ENCODE measurements at places on chromosomes 6 and 20. TPM values are rescaled to one million over a fixed set of nuclear protein-coding genes. Genes with fewer than 3 reads are reported as not detected.

GRCh38 chr6:90088009-90088408, 193.7 kb downstream of the GJA10 start:
- H3K36me3 ChIP-seq, result no peaks in the 10 kb centered on the region
- no peak overlapping the region for H3K4me3 ChIP-seq
- no peaks in the 10 kb centered on the region for H3K27me3 ChIP-seq
- no peak overlapping the region for H3K27ac ChIP-seq

Gene RBBP8NL
- total RNA-seq, result 0.28 TPM

Gene WFDC5
- total RNA-seq, result not detected

- H3K36me3 ChIP-seq, result no peaks in the 10 kb centered on the region
- no peaks in the 10 kb centered on the region for H3K4me1 ChIP-seq
These were observed 8.0 kb downstream of the SLC17A3 start for GRCh38 chr6:25866011-25866410.

Gene SNRNP48
- 16.9 TPM for total RNA-seq

DNA sequence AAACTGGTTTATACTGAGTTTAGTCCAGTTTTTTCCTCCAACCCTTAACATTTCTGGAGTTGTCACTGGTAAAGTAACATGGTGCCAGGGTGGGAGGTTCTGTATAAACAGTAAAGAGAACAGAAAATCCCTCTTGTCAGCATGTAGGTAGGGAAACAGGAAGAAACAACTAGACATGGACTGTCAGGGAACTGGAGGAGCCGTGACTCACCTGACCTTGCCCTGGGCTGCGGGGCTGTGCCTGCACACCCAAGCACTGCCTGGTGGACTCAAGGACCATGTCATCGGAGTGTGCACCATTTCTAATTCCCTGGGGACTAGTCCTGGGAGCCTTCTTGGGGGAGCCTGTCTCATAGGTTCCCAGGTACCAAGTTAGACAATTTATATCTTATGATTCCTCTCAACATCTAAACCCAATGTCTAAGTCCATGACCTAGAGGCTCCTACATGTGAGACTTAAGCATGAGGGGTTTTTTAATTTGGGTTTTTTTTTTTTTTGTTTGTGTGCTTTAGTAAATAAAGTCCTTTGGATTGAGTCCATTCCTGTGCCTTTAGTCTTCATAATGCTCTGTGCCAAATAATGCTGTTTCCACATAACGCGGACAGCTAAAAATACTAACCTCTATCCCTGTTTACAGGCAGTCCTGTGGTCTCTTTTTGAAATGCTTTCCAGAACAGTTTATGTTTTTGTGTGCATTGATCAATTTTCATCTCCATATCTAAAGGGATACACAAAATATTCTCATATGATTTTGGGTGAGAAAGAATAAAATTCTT, 136.9 kb upstream of the SUPT3H start:
- H3K27ac ChIP-seq, result no peak overlapping the region
- H3K36me3 ChIP-seq, result no peaks in the 10 kb centered on the region
- peaks cover 4% of the 10 kb centered on the region for H3K4me1 ChIP-seq
- H3K4me3 ChIP-seq, result no peak overlapping the region

GRCh38 chr6:5184218-5184617, 76.5 kb downstream of the LYRM4 start:
- H3K27ac ChIP-seq, result no peak overlapping the region
- H3K4me1 ChIP-seq, result no peaks in the 10 kb centered on the region
- DNase-seq, result no peak
- no peaks in the 10 kb centered on the region for H3K27me3 ChIP-seq

- H3K4me3 ChIP-seq, result no peak overlapping the region
- H3K4me1 ChIP-seq, result no peaks in the 10 kb centered on the region
- peaks cover 26% of the 10 kb centered on the region for H3K36me3 ChIP-seq
- no peak overlapping the region for H3K27ac ChIP-seq
- DNase-seq, result no peak
These were observed 51.4 kb downstream of the WDR27 start for GRCh38 chr6:169650241-169650958.

- no peak for DNase-seq
- H3K4me3 ChIP-seq, result no peak overlapping the region
- peaks cover 12% of the 10 kb centered on the region for H3K36me3 ChIP-seq
- peaks cover 3% of the 10 kb centered on the region for H3K27me3 ChIP-seq
These were observed 4.5 kb downstream of the FOXO3 start for GRCh38 chr6:108565091-108565766.

DNA sequence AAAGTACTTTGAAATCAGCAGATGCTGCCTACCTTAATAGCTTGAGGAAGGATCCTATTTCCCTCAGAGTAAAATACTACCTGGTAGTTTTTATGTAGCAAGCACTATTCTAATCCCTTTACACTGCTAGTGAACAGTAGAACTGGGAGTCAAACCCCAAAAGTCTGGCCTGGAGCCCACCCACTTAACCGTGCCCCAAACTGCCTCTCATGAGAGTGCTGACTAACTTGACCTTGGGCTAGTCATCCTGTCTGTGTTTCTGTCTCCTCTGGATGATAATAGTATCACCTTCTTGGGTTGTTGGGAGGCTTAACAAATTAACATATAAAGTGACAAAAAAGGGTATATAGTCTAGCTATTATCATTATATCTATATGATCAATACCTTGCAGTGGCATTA, 140.5 kb downstream of the RCAN2 start:
- H3K27me3 ChIP-seq, result no peaks in the 10 kb centered on the region
- no peak overlapping the region for H3K4me3 ChIP-seq
- no peaks in the 10 kb centered on the region for H3K36me3 ChIP-seq
- no peak for DNase-seq

GRCh38 chr20:51184289-51184688, 161.4 kb upstream of the KCNG1 start:
- H3K27me3 ChIP-seq, result no peaks in the 10 kb centered on the region
- no peak for DNase-seq
- 0 out of 2 replicates have a peak, but pooled peaks cover 3% of the 10 kb centered on the region for H3K4me1 ChIP-seq
- H3K4me3 ChIP-seq, result no peak overlapping the region
- H3K36me3 ChIP-seq, result no peaks in the 10 kb centered on the region

DNA sequence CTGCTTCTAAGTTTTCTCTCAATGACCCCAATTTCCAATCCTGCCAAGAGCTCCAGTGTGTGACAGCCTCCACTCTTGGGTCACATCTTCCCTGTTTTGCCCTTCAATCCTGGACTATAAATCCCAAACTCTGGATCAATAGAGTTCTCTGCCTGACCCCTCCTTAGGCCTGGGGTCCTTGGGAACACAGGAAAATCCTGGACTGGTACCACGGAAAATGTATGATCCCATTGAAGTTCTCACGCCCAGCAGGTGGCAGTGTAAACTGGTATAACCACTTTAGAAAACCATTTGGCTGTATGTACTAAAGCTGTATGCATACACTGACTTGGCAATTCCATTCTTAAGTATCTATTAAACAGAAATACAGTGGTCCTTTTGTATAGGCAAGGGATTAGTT, 98.0 kb downstream of the SNAP25 start:
- H3K4me3 ChIP-seq, result no peak overlapping the region
- no peaks in the 10 kb centered on the region for H3K27me3 ChIP-seq
- H3K4me1 ChIP-seq, result peaks cover 3% of the 10 kb centered on the region

Gene HLA-DQA1
- total RNA-seq, result 1.7 TPM

Gene RAD21L1
- not detected for total RNA-seq

Gene ZSCAN31
- total RNA-seq, result 3.6 TPM

GRCh38 chr20:17794400-17794799, 94.6 kb downstream of the BANF2 start:
- H3K27me3 ChIP-seq, result no peaks in the 10 kb centered on the region
- no peak for DNase-seq
- peaks cover 9% of the 10 kb centered on the region for H3K36me3 ChIP-seq
- no peak overlapping the region for H3K4me3 ChIP-seq
- no peak overlapping the region for H3K27ac ChIP-seq

- peaks cover 4% of the 10 kb centered on the region for H3K36me3 ChIP-seq
- no peak overlapping the region for H3K4me3 ChIP-seq
- no peaks in the 10 kb centered on the region for H3K4me1 ChIP-seq
These were observed 21.6 kb downstream of the L3MBTL1 start for GRCh38 chr20:43529051-43529450.

Gene TCF19
- 16.5 TPM for total RNA-seq

GRCh38 chr6:53320964-53321363, 27.8 kb downstream of the ELOVL5 start:
- H3K27me3 ChIP-seq, result no peaks in the 10 kb centered on the region
- peaks cover 7% of the 10 kb centered on the region for H3K36me3 ChIP-seq
- no peak overlapping the region for H3K27ac ChIP-seq
- no peak overlapping the region for H3K4me3 ChIP-seq
- DNase-seq, result no peak
- H3K4me1 ChIP-seq, result no peaks in the 10 kb centered on the region

- no peak overlapping the region for H3K4me3 ChIP-seq
- H3K27me3 ChIP-seq, result no peaks in the 10 kb centered on the region
- H3K36me3 ChIP-seq, result peaks cover 6% of the 10 kb centered on the region
- no peak overlapping the region for H3K27ac ChIP-seq
These were observed 45.9 kb downstream of the CD164 start for GRCh38 chr6:109336221-109336961.

DNA sequence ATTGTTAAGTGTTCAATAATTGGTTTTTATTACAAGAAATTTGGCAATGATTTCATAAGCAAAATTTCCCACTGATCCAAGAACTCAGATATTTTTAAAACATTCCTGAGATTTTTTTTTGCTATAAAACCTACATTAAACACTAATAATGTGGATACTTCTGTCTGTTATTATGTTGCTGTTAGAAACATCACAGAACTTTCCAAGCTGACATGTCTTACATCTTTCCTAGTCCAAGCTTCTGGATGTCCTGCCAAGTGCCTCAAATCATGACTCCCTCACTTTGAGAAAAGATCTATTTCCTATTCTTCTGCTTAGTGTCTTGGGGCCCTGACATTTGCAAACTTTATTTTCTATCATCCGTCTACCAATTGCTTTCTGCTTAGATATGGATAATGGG, 110.8 kb downstream of the RFPL4B start:
- no peak overlapping the region for H3K27ac ChIP-seq
- H3K4me3 ChIP-seq, result no peak overlapping the region
- DNase-seq, result no peak
- no peaks in the 10 kb centered on the region for H3K4me1 ChIP-seq
- H3K36me3 ChIP-seq, result no peaks in the 10 kb centered on the region
- H3K27me3 ChIP-seq, result no peaks in the 10 kb centered on the region

GRCh38 chr6:117404548-117404947, 21.2 kb downstream of the ROS1 start:
- no peak for DNase-seq
- H3K27ac ChIP-seq, result no peak overlapping the region
- no peak overlapping the region for H3K4me3 ChIP-seq
- H3K27me3 ChIP-seq, result no peaks in the 10 kb centered on the region

Gene RFX6
- total RNA-seq, result not detected

DNA sequence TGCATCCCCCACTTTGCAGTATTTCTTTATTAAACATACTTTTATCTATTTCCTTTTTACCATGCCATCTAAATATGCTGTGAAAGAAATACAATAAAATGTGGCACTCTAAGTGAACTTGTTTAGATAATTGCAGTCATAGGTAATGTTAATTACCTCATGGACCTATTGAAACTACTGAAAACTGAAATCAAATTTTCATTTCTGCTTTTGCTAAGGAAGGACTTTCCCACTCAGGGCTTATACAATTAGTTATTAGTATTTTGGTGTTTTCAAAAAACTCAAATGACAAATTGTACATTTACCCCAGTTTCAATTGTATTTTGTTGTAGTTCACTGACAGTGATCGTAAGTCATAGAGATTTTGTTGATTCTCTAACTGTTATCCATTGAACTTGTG, 88.4 kb downstream of the ID4 start:
- H3K36me3 ChIP-seq, result no peaks in the 10 kb centered on the region
- H3K27ac ChIP-seq, result no peak overlapping the region
- no peaks in the 10 kb centered on the region for H3K27me3 ChIP-seq
- no peaks in the 10 kb centered on the region for H3K4me1 ChIP-seq

DNA sequence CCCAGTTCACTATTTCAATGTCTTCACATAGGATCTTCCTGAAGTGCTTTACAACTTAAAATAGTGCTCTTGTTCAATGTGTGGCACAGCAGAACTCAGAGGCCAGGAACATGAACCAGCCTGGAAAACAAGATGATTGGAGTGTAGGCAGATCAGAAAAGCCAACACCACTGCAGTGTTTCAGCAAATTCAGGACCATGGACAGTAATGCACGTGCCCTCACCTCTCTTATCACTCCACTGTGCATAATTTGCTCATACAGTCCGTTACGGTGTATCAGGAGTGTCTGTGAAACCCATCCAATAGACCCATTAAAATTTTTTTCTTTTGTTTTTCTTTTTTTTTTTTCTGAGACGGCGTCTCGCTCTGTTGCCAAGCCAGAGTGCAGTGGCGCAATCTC, 27.6 kb upstream of the HACE1 start:
- no peaks in the 10 kb centered on the region for H3K27me3 ChIP-seq
- H3K27ac ChIP-seq, result no peak overlapping the region
- peaks cover 7% of the 10 kb centered on the region for H3K36me3 ChIP-seq
- no peak overlapping the region for H3K4me3 ChIP-seq
- H3K4me1 ChIP-seq, result no peaks in the 10 kb centered on the region

Gene DYNLT2
- 1.8 TPM for total RNA-seq

Data from H9 (cell line).